NCI-H2081 (cell line): ENCODE measurements at places on chromosomes 13 and 19.

DNA sequence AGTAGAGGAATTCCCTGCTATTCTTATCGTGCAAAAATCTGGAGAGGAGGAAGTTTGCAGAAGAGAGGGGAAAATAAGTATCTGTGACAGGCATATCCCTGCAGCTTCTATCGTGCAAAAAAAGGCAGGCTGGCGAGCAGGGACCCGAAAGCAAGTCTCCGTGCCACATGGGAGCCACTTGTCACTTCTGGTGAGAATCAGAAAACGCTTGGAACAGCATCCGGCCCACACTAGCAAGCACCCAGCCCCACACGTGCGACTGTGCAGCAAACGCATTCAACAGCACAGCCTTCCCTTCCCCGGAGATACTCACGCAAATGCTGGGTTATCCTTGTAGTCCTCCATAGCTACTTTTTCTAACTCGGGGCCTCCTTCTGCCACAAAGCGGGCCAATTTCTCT lies 16.9 kb downstream of the SUGP1 start:
- no peak for DNase-seq

- no peak for DNase-seq
Observed at GRCh38 chr19:5691822-5692722, 2.0 kb downstream of the RPL36 start.

GRCh38 chr13:62278271-62278670 lies 862.6 kb upstream of the PCDH20 start:
- DNase-seq: no peak

DNA sequence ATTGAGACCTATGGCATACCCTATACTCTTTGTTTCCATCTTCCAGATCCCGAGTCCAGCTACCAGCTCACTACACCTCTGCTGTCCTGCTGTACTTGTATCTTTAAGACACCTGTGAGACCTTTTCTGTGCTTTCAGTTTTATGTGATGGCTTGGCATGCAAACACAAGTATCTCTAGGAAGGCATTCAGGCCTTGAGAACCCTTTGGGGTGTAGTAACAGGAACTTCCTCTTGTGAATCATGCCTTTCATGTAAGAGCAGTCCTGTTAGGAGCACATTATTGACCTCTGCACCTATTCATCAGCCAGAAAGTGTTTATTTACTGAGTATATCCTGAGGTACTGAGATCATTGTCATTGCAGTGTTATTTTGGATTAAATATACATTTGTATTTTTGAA lies 87.0 kb upstream of the HTR2A start:
- no peak for DNase-seq

- DNase-seq: no peak
Observed at GRCh38 chr19:48780631-48781391, 25.5 kb downstream of the FGF21 start.

DNA sequence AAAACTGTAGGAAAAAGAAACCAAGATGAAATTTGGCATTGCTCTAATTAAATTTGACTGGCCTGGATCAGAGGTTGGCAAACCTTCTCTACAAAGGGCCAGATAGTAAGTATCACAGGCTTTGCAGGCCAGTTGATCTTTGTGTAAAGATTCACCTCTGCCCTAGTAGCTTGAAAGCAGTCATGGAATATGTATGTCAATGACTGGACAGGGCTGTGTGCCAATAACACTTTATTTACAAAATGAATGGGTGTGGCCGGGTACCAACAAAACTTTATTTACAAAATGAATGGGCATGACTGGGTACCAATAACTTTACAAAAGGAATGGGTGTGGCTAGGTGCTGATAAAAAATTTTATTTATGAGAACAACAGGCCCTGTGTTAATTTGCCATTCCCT lies 20.0 kb downstream of the SIN3B start:
- no peak for DNase-seq

GRCh38 chr13:30905932-30906383 lies at the start of gene MEDAG:
MEDAG (plus strand) TSS chr13:30906271; CDS start chr13:30906516, 245 bp downstream.
- no peak for DNase-seq

DNA sequence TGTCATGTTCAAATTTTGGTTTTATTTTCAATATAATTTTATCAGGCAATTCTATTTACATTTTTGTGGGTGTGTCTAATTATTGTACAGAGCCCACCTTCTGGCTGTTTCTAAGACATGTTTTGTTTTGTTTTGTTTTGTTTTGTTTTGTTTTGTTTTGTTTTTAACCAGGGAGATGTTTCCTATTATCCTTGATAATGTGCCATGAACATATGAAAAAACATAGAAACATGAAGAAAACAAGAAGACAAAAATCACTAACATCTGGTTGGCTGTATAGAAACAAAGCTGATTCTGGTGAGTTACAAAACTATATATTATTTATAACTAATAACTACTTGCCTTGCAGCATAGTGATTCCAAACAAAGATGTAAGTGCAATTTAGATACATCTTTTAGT lies 128.1 kb upstream of the TRPC4 start:
- no peak for DNase-seq

DNA sequence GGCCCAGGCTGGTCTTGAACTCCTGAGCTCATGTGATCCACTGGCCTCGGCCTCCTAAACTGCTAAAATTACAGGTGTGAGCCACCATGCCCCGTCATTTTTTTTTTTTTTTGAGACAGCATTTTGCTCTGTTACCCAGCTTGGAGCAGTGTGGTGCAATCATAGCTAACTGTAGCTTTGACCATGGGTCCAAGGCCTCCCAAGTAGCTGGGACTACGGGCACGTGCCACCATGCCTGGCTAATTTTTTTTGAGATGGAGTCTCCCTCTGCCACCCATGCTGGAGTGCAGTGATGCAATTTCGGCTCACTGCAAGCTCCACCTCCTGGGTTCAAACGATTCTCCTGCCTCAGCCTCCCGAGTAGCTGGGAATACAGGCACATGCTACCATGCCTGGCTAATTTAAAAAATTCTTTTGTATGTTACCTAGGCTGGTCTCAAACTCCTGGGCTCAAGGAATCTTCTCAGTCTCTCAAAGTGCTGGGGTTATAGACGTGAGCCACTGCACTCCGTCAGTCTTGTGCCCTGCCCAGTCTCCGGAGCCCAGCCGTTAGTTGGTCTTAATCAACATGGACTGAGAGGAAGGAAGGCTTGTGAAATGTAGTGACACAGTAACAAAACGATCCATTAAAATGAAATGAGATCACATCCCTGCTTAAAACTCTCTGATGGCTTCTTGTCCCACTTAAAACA lies 1.4 kb upstream of the LRG1 start:
- DNase-seq: no peak

GRCh38 chr13:89803839-89804238 lies 1543.6 kb upstream of the MIR17HG start:
- no peak for DNase-seq

GRCh38 chr19:28485292-28485691 lies 727.7 kb downstream of the UQCRFS1 start:
- DNase-seq: no peak

DNA sequence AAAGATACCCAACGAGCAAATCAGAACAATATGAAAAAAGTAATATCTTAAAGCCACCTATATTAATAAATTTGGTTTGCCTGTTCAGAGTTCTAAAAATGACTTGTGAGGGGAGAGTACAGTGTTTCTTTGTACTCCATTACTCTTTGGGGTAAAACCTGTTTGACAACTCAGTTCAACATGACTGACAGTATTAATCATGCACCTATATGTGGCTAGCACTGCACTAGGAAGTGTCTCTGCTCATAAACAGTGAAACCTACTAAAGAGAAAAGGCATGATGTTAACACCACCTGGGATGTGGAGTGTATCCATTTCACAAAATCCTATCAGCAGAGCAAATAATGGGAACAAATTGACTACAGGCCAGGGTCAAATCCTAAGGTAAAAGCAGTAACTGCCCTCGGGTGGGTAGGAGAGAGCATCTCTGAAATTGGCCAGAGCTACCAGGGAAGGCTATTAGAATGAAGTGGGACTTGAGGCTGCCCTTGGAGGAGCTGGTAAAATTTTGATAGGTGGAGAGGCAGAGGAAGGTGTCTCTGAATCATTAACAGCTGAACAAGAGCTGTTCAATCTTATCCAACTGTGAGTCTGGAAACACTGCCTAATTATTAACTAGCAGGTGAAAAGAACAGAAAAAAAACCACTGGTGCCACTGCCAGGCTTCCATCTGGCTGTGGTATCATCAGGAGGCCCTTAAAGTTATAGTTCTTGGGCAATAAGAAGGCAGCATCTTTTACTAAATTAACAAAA lies 365.1 kb downstream of the DNAJC15 start:
- peak; percentile 41 for DNase-seq

- no peak for DNase-seq
Observed at GRCh38 chr19:50974702-50975556, 5.5 kb upstream of the KLK6 start.

- DNase-seq: no peak
Observed at GRCh38 chr19:38425222-38425809, 703 bp downstream of the RASGRP4 start.

- peak; percentile 26 for DNase-seq
Observed at GRCh38 chr19:55146078-55146704, 2.8 kb downstream of the TNNT1 start.

- DNase-seq: peak; percentile 55
Observed at GRCh38 chr19:12952488-12953137, 4.4 kb downstream of the GADD45GIP1 start.

- no peak for DNase-seq
Observed at GRCh38 chr19:4181053-4181508, 1.3 kb downstream of the SIRT6 start.

GRCh38 chr19:51025401-51025800 lies 1.0 kb downstream of the KLK11 start:
- DNase-seq: no peak

GRCh38 chr19:17511724-17512573 lies 500 bp downstream of the PGLS start:
- DNase-seq: peak; percentile 62

DNA sequence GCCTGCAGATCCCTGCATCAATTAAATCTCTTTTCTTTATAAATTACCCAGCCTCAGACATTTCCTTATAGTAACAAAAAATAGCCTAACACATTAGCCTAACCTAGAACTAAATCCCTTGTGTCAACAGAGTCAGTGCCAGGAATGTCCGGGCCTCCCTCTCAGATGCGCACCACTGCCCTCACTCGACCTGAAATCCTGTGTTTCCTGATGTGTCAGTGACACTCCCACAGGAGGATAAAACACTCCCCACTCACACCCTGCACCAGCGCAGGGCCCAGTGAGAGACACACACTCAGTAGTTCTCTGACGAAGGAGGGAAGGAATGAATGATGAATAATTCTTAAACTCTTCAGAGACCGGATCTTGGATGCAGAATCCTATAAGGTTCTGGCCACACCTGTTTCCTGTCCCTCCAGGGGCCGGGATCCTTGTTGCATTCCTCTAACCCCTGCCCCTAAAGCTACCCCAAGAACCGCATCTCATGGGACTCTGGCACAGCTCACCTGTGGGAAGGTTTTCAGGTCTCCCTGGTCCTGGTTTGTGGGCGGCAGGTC lies 3.1 kb downstream of the CEACAM3 start:
- no peak for DNase-seq

- DNase-seq: no peak
Observed at GRCh38 chr13:24313439-24313838, 4.1 kb downstream of the C1QTNF9 start.

GRCh38 chr13:34474187-34474868 lies 467.7 kb upstream of the NBEA start:
- DNase-seq: no peak

DNA sequence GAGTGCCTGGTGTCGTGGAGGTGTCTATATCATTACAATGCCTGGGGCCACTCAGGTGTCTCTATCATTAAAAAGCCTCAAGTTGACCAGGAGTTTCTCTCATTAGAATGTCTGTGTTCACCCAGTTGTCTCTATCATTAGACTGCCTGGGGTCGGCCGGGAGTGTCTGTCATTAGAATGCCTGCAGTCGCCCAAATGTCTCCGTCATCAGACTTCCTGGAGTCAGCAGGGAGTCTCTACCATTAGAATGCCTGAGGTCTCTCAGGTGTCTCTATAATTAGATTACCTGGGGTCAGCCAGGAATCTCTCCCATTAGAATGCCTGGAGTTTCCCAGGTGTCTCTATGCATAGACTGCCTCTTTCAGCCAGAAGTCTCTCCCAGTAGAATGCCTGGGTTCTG lies 1477.6 kb downstream of the UQCRFS1 start:
- no peak for DNase-seq

- no peak for DNase-seq
Observed at GRCh38 chr13:111359237-111359915, 38.9 kb downstream of the TEX29 start.

DNA sequence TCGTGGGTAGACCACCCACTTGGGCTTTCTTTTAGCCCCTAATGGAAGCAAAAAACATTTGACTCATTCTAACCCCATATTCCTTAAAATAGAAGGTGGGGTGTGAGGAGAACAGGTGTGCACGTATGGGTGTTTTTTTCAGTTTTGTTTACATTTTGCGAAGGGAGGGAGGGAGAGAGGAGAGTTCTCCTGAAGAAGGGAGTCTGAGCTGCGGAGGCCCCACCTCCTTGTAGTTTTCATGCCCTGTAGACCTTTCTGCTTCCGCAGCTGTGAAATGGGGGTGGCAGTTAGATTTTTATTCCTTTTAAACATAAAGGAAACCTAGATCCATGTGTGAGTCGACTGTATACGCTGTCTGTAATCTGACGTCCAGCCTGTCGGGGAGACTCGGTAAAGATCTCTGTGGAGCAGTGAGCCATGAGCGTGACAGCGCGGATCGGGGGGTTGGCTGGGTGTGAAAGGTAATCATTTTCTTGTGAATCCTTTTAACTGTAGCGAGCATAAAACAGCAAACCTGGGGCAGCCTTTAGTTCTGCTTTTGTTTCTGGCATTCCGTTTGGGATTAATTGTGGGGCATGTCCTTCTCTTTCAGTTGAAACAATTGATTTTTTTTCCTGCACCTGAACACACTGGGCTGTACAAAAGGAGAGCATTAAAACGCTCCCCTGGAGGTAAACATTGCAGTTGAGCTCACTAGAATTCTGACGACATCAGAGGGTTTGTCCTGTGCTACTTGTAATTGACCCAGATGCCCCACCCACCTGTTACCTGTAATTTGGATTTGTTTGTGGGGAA lies 2.3 kb downstream of the UPF1 start:
- DNase-seq: peak; percentile 77

- DNase-seq: peak; percentile 93
Observed at GRCh38 chr19:18156841-18157464, 4.0 kb downstream of the PIK3R2 start.

GRCh38 chr19:54434873-54435214 lies 14.2 kb upstream of the LENG8 start:
- DNase-seq: peak; percentile 37

GRCh38 chr19:31641591-31641990 lies 292.4 kb upstream of the TSHZ3 start:
- no peak for DNase-seq

GRCh38 chr19:4759388-4760284 lies 31.9 kb upstream of the FEM1A start:
- DNase-seq: peak; percentile 97
